ENCODE measurements at places on chromosomes 16 and 17.
A peak's percentile ranks its signal among the peaks of the same experiment; 100 is the strongest.

- no peak for DNase-seq
These were observed at the start of gene CDH3 for GRCh38 chr16:68644715-68645493. Gene CDH3, plus strand, starts transcription at chr16:68645310. Its CDS starts 70 bp downstream, at chr16:68645380.

DNA sequence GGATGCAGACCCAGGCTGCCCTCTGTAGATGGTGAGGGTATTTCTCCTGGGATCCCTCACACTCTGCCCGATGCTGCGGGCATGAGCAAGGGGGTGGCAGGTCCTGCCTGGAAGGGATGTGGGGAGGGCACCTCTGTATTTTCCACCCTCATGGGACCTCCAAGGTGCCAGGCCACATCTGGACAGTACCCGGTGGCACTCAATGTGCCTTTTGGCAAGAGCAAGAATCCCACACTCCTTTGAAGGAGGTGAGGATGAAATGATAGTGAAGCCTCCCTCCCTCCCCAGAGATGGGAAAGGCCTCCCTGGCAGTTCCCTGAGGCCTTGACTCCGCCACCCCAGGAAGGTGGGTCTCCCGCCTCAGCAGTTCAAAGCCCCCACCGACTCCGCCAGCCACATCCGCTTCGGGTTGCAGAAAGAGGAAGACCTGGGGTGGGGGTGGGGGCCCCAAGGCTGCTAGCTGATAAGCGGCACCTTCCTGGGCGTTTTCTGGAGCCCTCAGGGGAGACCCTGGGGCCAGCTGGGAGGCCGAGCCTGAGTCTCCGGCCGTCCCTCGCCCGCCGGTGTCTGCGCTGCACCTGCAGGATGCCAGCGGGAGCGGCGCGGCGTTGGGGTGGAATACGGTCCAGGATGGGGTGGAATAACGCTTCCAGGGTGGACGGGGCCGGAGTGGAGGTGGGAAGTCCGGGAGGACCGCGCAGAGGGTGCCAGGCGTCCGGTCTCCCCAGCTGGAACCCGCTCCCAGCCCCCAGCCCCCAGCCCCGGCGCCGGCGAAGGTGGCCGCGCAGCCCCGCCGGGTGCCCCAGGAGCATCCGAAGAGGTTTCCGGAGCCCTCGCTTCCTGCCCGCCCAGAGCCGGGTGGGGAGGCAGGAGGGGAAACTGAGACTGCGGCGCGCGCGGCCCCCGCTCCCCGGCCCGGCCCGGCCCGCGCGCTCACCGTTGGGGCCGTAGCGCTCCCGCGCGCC lies 718 bp downstream of the ATP2A3 start:
- peak; percentile 26 for DNase-seq

DNA sequence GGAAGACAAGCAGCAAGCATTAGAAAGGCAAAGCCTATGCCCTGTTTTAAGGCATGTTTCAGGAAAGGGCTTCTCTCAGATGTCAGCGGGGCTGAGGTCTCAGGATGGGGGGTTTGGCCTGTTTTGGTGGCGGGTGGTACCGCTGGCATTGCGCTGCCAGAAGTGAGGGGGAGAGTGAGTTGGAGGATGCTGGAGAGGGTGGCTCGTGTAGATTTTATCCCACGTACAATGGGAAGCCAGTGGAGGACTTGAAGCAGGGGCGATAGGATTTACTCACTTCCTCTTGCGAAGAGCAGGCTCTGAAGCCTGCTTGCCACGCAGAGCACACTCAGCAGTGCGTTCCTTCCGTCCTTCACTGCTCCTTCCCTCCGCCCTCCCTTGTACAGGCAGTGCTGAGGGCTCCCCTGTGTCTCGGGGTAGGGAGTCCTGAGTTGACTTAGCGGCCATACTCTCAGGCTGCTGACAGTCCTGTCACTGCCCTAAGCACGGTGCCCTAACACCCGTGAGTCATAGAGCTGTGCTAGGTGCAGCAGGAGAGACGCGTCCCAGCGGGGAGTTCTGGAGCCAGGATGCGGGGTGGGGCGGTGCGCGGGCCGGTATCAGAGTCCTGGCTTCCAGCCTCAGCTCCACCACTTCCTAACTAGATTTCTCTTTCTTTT lies 113.1 kb downstream of the SNX29 start:
- no peak for DNase-seq

DNA sequence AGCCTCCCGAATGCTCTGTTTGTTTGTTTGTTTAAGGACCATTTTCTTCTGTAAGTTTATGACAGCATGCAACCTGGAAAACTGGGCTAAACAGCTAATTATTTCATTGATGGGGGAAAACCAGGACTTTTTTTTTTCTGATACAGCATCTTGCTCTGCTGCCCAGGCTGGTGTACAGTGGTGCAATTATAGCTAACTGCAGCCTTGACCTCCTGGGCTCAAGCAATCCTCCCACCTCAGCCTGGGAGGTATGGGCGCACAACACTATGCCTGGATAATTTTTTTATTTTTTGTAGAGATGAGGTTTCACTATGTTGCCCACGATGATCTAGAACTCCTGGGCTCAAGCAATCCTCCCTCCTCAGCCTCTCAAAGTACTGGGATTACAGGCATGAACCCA lies 37.3 kb downstream of the GPATCH8 start:
- no peak for DNase-seq

GRCh38 chr17:82984751-82985427 lies 94.5 kb upstream of the METRNL start:
- DNase-seq = no peak

DNA sequence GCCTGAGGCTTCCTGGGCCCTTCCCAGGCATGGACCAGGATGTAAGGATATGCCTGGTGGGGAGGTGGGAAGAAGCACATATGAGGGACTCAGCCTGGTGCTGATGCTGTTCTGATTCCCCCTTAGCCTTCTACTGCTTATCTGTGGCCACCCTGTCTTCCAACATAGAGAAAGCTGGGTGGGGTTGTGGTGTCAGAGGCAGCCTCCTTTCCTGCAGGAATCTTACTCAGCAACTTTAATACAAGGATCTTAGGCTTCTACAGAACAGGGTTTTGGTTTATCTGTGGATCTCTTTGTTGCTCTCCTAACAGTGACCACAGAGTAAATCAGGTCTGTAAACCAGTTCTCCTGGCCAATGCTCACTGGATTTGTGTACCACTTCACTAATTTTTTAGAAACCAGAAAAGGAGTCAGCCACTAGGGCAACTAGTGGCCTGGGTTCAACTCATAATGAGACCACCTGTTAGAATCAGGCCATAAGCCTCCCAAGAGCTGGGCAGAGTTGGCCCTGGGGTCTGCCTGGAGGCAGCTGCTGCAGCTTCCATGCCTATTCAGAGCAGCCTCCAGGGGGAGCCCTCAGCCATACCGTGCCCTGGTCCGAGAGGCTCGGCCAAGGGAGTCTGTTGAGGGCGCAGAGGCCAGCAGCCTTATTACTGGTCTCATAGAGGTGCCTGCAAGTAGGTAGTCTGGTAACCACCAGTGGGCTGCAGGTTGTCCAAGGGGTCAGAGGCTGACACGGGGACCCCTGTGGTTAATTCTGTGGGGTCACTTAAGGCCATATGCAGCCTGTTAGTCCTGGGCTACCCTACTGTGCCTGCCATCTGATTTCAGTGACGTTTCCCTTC lies 7.1 kb downstream of the HAS3 start:
- peak; percentile 9 for DNase-seq

- no peak for DNase-seq
These were observed 372.5 kb downstream of the CDH11 start for GRCh38 chr16:64749346-64749745.

- DNase-seq = no peak
These were observed 86.8 kb downstream of the CA10 start for GRCh38 chr17:52071712-52072111.

- DNase-seq = no peak
These were observed 11.3 kb downstream of the NUP88 start for GRCh38 chr17:5408186-5408585.

- no peak for DNase-seq
These were observed 1.3 kb downstream of the ZNF750 start for GRCh38 chr17:82838386-82839063.

DNA sequence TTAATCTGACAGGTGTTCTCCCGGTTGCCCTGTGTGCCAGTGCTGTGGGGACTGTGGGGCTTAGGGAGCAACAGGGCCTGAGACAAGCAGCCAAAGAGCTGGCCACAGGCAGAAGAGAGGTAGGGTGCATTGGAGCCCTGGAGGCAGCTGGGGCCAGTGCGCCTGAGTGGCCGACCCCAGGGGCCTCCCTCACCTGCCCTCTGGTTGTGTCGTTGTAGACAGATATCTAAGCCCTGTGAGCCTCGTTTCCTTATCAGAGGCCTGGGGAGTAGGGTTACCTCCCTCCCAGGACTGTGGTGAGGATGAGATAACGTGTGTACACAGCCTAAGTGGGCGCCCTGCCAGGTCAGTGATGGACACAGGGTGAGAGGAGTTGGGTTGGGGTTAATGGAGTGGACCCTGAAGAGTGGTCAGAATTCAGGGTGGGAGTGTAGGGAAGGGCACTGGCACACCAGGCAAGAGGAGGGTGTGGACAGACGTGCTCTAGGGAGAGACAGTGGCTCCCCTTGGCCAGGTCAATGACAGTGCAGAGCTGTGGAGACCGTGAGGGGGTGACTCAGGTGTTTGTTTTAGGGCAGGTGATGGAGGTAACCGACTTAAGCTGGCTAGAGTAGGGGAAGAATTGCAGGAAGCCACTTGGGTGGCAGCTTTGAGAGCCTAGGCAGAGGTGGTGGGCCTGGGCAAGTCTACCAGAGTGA lies 3.4 kb downstream of the NARF start:
- no peak for DNase-seq

- no peak for DNase-seq
These were observed 11.4 kb downstream of the IGFBP4 start for GRCh38 chr17:40454613-40454995.

- DNase-seq = no peak
These were observed 59.3 kb downstream of the SPECC1 start for GRCh38 chr17:20068445-20068844.

DNA sequence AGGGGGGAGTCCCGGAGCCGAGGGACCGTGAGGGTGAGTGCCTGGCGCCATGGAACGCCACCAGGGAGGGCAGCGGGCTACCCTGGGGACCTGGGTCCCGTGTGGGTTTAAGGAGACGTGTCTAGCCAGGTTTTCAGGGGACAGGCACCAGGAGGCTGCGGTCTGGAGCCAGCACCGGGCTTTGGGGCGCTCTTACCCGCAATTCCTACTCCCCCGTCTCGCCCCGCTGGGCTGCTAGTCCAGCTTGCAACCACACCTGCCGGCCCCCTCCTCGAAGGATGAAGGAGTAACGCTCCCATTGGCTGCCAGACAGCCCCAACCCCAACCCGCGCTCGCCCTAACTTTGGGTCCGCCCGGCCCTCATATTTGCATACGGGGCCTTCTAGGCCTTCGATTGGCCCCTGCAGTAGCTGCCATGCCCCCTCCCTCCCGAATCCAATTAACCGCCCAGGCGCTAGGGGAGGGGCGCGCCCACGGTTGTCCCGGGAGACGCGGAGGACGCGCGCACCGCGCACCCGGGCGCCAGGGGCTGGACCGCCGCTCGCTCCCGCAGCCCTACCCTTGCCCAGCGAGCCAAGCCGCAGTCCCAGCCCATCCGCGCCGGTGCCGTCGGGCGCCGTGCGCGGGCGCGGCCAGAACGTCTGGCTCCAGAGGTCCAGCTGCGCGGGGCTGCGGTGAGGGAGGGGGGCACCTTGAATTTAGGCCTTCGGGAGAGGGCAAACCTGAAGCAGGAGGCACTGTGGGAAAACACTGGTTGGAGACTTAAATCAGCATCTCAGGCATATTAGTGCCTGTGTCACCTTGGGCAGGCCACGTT lies at the start of gene TTLL6:
Gene TTLL6 (minus strand): TSS at position 456 of the 817 bp plus-strand sequence. CDS start 157 bp downstream, at position 299.
- DNase-seq = peak; percentile 58

GRCh38 chr16:49026566-49027181 lies 255.0 kb downstream of the CBLN1 start:
- no peak for DNase-seq

DNA sequence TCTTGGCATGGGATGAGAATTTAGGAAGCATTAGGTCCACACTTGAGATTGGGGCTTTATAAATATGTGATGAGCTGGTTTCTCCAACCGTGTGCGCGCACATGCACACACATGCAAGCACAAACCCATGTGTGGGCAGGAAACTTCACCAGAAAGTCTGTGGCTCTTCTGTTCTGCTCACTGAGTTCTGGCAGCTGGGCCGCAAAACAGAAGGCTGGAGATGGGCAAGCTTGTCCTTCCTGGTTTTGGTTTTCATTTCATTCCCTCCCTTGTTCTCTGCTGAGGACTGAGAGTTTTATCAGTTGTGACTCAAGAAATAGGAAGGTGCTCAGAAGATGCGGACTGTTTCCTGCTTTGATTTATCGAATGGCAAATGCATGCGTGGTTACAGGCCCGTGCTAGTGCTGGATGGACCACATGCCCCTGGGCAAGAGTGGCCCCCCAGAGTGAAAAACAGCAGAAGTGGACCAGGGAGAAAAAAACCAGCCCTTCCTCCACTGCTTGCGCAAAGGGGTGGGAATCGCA lies 14.1 kb downstream of the MAP3K14 start:
- DNase-seq = no peak

- DNase-seq = no peak
These were observed 1.8 kb upstream of the NECAB2 start for GRCh38 chr16:83966153-83966696.

- DNase-seq = no peak
These were observed 106.0 kb downstream of the SDR42E1 start for GRCh38 chr16:81905277-81905676.

DNA sequence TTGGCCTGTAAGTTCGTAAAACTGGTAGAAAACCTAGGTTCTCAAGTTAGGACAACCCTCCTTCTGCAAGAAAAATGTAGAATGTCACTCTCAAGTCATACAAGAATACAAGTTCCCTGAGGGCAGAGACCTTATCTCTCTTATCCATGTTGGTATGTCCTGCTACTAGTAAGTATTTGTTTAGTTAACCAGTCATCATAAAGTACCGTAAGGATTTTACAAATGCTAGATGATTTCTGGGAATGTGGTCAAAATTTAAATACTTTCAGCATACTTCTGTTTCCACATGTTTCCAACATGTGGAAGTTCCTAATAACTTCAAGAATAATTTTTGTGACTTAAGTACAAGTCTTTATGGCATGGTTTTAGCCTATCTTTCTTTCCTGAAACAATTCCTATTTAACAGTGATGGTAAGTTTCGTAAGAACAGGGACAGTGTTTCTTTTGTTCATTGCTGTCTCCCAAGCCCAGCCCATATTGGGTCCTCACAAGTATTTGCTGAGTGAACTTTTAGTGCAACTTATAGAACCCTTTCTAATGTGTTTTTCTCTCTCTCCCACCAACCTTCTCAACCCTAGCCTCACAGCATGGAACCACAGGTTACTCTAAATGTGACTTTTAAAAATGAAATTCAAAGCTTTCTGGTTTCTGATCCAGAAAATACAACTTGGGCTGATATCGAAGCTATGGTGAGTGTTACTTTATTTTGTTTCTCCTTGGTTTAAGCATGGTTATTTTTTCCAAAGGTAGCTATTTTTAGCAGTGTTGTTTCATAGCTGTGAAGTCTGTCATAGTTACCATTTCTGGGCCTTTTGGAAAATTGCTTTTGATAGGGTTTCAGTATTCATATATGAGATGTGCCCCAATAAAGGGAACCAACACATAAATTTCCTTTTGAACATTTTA lies 4.5 kb downstream of the NBR1 start:
- DNase-seq = no peak

DNA sequence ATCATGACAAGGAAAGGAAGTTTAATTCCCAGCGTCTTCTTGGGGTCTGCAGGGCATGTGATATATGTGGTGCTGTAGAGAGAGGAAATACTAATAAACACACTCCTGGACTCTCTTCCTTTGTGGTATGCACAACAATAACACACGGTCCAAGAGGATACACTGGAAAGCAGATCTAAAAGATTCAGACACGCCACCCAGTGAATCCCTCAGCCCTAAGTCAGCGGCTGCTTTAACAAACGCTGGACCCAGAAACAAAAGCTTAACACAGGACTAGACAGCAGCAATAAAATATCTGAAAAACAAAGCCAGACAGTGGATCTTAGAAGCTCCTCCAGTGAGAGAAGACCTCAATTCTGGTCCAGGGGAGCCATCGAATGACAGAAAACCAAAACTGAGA lies 13.1 kb downstream of the CFAP20 start:
- no peak for DNase-seq

- DNase-seq = no peak
These were observed 3.7 kb downstream of the CBLN1 start for GRCh38 chr16:49277766-49278566.
